ENCODE measurements at places on chromosomes 5 and 9.

DNA sequence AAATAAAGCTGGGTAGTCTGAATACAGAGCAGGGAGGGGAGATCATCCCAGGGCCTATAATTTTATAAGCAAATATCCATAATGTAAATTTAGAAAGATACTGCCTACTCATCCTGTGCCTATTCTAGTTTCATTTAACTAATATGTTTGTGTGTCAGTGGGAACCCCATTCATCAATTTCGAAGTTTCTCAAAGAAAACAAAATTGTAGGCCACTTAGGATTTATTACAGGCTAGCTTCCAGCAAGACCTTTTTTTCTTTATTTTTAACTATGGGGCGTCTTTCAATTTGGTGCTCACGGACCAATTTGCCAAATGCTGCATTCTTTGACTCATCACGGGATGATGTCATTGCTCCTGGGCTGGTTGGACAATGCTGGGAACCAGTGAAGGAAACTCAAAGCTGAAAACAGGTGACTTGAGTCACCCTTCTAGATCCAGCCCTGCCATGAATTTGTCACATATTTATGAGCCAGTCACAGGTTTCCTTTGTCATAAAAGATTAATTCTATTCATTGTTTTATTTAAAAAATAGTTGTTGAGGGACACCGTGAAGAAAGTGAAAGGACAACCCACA is 13.4 kb downstream of the PCSK5 start:
- no peak for DNase-seq

GRCh38 chr9:117249799-117250198 is 165.1 kb downstream of the ASTN2 start:
- no peak for DNase-seq

- DNase-seq = no peak
Observed at GRCh38 chr5:145856285-145856818, 16.5 kb downstream of the GRXCR2 start.

GRCh38 chr5:64693636-64694035 is 3.3 kb downstream of the SHISAL2B start:
- no peak for DNase-seq

DNA sequence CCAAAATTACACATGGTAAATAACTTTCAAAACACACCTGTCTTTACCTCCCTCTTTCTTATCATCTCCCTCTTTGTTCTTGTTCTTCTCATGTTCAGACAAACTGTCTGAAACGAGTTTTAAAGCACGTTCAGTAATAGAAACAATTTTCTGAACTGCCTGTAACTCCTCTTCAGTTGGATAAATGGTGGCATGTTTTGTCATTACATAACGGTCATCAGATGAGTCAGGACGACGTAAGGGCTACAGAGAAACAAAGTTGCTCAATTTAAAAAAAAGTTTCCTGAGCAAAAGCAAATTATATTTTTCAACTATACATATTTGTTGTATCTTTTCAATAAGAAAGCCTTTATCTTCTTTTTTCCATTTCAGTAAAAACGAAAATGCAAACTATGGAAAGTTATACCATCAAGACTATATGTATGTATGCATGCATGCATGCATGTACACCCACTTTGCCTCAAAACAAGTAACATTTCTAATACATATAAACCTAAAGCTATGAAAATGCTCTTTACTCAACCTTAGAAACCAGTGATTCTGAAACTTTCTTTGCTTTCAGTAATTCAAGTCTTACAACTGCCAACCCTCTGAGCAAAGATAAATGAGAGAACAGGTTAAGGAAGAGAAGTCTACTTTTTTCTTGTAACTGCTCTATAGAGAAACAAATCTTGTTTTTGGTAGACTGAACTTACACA is 56.0 kb downstream of the ZFR start:
- DNase-seq = no peak

- no peak for DNase-seq
Observed at GRCh38 chr5:172607213-172607793, 33.8 kb upstream of the NEURL1B start.
